ENCODE measurements at places on chromosomes 3 and 15.

GRCh38 chr3:159922861-159923312, 65.7 kb upstream of the IL12A start:
- no peak for DNase-seq

DNA sequence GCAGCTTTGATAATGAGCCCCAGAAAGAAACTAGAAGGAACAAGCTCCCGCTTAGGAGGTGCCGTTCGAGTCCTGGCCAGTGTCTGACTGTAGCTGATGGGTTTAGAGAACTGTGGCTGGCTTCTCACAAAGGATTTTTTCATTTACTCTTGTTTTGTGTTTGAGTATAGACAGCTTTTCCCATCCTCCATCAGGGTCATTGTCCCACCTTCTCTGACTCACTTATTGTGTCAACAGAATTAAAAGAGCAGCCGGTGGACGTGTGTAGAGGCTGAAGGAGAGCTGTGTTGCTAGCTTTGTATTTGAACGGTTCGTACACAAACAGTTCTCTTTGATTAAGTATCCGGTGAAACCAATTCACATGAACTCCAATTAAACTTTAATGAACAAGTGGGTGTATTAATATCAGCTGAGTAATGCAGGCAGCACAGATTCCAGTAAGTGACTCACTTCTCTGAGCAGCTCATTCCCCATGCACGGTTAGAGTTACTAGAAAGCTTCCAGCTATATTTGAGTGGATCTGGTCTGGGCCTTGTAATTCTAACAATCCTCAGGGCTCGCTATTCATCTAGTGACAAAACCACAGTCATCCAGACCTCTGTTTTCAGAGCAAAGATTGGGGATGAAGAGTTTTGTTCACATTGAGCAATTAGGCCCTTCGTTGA, 141.0 kb downstream of the LPP start:
- DNase-seq = no peak

DNA sequence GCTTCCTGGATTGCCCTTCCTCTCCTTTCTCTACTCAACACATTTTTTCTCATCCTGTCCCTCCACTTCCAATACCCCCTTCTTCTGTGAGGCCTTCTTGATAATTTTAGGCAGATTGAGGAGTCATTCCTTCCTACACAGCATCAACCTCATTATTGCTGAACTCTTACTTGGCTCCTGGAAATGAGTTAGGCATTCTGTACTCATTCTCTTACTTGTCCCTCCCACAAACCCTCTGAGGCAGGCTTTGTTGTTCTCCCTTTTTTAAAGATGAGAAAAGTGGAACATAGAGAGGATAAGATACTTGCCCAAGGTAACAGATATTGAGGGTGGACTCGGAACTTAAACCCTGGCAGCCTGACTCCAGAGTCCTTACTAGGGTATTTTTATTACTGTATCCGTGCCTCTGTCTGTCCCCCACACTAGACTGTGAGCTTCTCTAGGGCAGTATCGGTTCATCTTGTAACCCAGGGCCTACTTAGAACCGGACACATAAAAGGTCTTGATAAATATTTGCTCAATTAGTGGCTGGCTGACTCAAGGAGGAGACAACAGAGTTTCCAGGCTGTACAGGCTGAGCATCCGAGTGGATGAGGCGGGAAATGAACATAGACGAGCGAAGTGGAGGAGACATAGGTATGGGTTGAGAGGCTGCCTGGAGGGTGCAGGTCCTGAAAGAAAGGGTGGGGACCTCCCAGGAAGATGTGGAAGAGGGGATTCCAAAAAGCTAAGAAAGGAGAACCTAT, 148.7 kb upstream of the ATP2B2 start:
- no peak for DNase-seq

DNA sequence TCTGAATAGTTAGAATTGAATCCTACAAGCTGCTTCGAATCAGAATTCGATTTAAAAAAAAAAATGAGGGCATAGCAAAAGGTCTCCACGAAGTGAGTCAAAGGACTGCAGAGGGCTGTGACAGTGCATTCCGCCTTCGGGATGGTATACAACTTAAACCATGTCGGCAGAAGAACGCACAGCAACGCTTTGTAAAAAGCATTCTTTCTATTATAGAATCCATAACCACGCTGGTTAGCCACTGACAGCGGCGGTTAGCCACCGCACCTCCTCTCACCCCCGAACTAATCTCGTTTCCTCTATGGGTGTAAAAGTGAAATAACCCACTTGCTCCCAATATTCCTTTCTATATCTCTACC, 664 bp upstream of the PIK3CA start:
- DNase-seq = peak; percentile 24

DNA sequence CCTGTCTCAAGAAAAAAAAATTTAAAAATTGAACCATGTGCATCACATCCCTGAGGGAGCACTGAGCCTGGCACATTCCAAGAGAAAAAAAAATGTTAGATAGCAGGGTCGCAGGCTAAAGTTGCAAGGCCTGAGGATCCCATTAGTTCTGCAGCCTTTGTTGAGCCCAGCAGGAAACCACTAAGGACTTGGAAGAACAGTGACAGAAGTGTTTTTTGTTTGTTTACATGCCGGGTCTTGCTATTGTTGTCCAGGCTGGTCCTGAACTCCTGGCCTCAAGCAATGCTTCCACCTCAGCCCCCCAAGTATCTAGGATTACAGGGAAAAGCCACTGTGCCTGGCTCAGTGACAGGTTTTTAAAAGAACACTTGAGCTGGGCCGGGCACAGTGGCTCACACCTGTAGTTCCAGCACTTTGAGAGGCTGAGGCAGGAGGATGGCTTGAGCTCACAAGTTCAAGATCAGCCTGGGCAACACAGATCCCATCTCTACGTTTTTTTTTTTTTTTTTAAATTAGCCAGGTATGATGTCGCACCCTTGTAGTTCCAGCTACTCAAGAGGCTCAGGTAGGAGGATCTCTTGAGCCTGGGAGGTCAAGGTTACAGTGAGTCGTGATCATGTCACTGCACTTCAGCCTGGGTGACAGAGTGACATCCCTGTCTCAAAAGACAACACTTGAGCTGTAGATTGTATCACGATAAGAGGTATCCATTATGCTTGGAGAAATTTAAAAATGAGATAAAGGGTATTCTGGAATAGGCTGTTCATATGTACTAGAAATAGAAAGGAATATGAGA, 15.2 kb downstream of the CHAC1 start:
- DNase-seq = no peak

Measured in left cardiac atrium (tissue), 4 donors.